ENCODE measurements at places on chromosomes 2 and 18.
A peak's percentile ranks its signal among the peaks of the same experiment; 100 is the strongest.

GRCh38 chr18:8367217-8367988 is 241.8 kb upstream of the RAB12 start:
- DNase-seq = peak; percentile 6

GRCh38 chr2:179645047-179645446 is 216.4 kb downstream of the ZNF385B start:
- no peak for DNase-seq

GRCh38 chr2:238696331-238696730 is 151.6 kb upstream of the TWIST2 start:
- no peak for DNase-seq

DNA sequence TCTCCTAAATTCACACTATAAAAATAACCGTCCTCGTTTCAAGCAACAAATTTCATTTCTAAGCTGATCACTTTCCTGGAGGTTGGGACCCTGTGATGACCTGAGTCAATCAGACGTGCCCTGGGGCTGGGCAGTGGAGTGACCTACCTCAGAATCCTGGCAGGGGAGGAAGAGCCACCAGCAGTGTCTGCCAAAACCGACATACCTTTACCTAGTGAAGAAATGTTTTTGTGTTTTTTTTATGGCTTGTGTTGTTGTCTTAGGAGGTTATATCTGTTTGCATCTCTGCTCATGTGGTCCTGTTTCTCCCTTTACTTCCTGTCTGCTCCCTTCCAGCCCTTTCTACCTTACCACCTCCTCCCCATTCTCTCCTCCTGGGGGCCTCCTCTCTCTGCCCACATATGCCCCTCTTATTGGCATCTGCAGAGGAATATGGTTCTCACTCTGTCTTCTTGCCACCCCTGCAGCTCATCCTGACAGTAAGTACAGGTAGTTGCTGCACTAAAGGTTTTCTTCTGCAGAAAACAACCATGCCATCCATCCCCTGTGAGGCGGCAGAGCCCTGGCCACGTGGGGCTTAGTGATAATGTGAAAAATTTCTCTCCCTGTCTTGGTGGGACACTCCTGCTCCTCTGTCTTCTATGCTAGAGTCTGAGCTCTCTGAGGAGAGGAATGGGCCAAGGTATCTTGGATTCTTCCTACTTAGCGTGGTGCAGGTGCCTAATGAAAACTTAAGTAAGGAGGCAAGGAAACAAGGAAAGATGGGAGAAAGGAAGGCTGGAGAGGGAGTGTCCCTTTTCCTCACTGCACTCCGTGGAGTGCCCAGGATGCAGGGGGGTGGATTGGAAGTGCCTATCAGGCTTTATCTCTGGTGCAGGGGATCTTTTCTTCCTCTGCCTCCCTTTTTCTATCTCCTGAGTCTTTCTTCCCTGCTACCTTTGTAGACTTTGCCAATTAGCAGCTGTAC is 15.4 kb downstream of the ACOXL start:
- no peak for DNase-seq

DNA sequence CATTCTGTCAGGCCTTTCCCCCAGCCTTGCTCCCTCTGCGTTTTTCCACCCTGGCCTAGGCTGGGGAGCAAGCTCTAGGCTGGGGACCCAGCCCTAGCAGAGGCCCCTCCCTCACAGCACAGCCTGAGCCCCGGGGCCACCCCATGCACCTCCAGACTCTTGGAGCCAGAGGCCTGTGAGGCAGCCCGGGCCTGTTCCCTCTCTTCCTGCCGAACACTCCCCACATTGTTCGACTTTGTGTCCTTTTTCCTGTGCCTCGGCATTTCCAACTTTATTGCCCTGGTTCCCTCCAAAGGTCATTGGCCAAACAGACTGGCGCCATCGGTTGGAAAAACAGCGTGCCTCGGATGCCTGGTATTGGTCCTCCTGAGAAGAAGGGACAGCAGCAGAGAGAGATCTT is 79.7 kb downstream of the HS1BP3 start:
- DNase-seq = no peak

DNA sequence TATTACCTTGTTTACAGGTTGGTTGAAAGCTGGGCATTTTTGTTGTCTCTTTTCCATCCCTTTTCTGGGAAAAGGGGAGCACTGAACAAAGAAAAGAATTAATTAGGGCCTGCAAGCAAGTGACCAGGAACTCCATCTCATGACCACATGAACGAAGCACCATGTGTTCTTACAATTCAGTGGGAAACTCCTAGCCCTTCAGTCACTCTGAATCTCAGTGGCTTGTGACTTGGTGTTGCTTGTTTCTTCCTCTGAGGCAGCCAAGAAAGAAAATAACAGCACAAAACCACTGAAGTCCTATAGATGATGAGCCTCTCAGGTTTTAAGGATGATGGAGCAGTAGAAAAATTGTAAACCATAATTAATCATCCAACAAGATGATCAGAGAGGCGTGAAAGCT is 129.1 kb upstream of the CAB39 start:
- no peak for DNase-seq

DNA sequence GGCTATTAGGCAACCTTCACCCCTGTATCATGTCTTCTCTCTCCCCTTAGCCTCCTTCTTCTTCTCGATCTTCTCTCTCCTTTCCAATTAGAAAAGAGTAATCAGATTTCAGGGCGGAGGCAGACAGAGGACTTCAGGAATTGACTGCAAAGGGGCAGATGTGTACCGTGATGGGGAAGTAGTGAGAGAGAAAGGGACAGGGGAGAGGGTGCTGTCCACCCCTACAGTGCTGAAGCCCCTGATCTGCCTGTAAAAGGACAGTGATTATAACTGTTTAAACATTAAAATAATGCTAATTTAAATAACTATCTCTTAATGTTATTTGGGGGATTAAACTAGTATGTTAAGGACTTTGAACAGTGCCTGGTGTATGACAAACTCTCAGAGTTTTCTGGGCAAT is 178.5 kb downstream of the ACTR3 start:
- no peak for DNase-seq

- no peak for DNase-seq
These were observed 39.5 kb downstream of the VWC2L start for GRCh38 chr2:214450118-214450894.

DNA sequence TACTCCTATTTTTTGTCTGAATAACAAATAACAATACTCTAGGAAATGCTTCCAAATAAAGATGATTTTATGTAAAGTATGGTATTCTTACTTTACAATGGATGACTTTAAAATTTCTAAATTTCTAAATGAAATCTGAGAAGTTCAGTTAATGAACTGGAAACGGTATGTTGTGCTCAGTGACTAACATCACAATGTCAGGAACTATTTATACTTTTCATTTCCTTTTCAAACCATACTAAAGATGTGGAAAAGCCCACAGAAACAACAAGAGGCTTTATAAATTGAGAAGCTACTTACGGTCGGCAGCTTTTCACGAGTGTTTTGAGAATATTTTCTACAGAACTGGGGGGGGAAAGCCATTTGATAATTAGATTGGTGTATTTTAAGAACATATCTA is 31.1 kb downstream of the PSME4 start:
- DNase-seq = no peak

Measured in stimulated activated CD4-positive, alpha-beta T cell treated with anti-CD3 and anti-CD28 coated beads, Interleukin-1b, Interleukin-23, amount 100 ng/mL, for 48 hours (primary cell).